ENCODE measurements at places on chromosomes 7 and 10.

- no peak for DNase-seq
Observed at GRCh38 chr10:25564351-25564750, 369.7 kb upstream of the MYO3A start.

- DNase-seq: no peak
Observed at GRCh38 chr7:94941844-94942632, 34.6 kb downstream of the PPP1R9A start.

DNA sequence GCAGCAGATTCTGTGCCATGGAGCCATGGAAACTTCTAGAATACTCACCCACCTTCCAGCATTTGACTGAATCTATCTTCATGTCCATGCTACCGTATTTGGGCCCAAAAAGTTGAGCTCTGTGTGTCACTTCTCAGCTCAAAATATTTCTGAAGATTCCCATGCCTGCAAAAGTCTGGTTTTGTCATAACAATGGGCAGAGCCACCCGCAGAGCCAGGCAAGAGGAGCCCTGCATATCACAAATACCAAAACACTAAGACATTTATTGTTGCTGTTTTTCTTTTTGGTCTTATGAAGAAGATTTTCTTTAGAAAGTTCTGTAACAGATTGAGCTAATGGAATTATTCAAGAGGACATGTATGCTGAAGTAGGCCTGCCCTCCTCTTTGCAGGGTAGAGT, 68.1 kb downstream of the PRTFDC1 start:
- DNase-seq: no peak

GRCh38 chr10:47443145-47443544, 40.8 kb downstream of the ANXA8 start:
- no peak for DNase-seq

DNA sequence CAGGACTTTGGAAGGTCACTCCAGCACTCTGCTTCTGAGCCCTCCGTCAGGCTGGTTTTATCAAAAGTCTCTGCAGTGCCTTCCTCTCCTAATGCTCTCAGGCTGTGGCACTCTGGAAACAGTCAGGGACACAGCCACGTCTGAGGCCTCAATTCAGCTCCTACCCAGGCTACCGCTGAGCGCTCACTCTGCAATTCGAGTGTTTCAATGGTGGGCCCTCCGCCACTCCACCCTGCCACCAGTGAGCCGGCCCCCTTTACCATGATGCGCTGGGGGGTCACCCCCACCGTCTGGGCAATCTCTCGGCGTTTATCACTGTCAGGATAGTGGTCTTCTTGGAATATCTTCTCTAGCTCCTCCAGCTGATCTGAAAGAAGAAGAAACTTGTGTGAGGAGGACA, 3.5 kb downstream of the NOBOX start:
- no peak for DNase-seq

- peak; percentile 74 for DNase-seq
Observed at GRCh38 chr7:100049441-100050291, at the start of gene ZSCAN21. ZSCAN21 (plus strand) TSS chr7:100049774; CDS start chr7:100057007, 7,233 bp downstream.

DNA sequence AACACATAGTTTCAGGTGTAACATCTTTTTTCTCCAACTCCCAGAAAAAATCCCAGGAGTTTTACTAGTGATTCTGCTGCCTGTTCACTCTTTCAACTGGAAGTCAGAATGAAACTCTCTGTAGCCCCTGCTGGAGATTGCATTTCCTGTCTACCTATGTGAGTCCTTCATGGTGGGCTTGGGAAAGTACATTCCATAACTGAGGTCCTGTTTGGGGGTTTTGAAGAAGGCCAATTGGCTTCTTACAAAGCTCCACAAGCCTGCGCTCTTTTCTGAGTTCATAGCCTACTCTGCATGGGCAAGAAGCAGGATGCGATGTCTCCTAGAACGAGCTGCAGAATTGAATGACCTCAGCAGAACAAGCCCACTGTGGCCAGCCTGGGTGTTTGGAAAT, 86.7 kb downstream of the LYZL2 start:
- no peak for DNase-seq

GRCh38 chr7:115306586-115306985, 384.7 kb downstream of the MDFIC start:
- DNase-seq: no peak

DNA sequence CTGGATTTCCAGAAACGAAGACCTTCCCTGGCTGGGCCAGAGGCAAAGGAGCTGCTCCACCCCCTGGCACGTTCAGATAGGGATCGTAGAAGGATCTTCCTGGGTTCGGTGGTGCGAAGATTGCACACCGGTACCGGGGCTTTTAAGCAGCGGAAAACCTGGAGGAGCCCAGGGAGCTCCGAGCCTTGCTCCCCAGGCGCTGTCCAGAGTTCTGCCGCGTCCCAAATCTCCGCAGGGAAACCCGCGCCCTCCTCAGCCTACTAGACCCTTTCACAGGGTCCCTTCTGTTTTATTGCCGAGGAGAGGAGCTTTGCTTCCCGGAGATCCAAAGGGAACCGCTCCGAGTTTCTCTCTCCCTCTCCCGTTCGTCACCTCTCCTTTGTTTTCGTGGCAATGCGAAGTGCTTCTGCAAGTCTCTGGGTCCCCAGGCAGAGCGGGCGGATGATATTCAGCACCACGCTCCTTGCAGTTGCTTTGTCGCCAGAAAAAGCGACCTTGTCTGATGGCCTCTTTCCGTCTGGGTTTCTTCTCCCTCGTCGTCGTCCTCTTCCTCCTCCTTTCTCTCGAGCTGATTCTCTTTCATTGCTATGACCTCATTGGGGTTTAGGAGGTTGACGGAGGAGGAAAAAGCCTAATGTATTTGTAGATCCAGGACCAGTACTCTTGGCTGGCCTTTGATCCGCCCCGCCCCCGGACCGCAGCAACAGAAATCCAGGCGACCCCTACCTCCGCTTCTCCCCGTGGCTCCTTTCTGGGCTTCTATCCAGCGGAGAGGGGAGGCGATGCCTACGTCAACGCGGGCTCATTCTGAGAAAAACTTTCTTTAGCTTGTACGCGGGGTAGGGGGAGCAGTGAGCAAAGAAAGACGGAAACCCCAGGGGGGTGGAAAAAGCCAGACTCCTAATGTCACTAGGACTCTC, at the start of gene TMEM196:
TSS of gene TMEM196 (minus strand) at position 777 of the 920 bp plus-strand sequence. CDS start 921 bp downstream, outside the sequence.
- DNase-seq: no peak

DNA sequence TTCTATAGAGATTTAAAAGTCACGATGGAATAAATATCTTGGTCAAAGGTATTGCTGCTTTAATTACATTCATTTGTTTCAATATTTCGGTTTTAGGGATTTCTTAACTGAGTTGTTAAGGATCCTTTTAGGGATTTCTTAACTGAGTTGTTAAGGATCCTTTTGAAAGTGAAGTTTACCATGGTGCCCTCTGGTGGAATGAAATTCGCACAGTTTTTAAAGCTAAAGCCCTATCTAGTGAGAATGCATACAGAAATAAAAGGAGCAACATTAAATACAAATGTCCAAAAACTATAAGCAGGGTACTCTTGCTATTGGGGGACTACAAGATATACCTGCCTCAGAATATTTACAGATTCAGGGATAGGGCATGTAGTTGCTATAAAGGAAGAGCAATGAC, 193.7 kb downstream of the RNLS start:
- peak; percentile 78 for DNase-seq

- DNase-seq: no peak
Observed at GRCh38 chr10:117366741-117367140, 8.5 kb downstream of the PDZD8 start.

DNA sequence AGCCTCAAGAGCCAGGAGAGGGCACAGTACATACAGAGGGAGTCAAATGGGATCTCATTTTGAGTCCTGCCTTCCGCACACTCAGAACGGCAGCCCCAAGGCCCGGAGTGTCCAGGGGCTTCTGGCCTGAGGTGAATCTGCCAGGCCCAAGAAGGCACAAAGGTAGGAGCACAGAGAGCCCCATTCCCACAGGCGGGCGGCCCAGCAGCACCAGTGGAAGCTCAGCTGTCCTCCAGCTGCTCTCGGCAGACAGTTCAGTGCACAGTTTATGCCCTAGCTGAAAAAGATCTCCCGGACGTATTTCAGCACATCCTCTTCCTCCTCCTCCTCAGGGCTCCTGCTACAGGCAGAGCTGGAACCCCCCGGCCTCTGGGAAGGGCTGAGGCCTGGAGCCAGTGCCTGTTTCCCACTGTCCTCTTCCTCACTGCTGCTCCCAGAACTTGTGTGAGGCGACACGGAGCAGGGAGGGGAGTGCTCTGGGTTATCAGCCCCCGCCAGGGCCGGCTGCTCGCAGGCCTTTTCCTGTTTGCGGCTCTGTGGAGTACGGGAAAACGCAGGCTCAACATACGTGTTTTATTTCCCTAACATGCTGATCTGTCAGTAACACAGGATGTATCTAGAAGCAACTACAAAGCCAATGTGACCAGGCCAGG, 4.0 kb downstream of the CYREN start:
- no peak for DNase-seq

GRCh38 chr7:41275255-41275654, 427.6 kb downstream of the INHBA start:
- no peak for DNase-seq

DNA sequence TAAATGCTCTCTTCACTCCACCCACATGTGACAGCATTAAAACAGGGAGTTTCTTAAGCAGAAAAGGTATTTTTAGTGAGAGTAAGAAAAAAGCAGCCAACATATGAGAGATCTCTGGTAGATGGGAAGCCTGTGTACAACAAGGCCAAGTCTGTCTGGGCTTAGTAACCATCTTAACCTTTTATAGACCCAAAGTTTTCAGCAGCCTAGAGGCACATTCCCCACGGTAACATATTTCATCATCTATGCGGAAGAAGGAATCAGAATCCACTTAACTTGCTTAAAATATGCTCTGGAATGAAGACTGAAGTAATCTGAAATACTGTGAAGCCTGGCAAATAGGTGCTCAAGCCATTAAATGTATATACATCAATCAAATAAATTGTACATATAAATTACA, 127.8 kb downstream of the RAPGEF5 start:
- DNase-seq: no peak

DNA sequence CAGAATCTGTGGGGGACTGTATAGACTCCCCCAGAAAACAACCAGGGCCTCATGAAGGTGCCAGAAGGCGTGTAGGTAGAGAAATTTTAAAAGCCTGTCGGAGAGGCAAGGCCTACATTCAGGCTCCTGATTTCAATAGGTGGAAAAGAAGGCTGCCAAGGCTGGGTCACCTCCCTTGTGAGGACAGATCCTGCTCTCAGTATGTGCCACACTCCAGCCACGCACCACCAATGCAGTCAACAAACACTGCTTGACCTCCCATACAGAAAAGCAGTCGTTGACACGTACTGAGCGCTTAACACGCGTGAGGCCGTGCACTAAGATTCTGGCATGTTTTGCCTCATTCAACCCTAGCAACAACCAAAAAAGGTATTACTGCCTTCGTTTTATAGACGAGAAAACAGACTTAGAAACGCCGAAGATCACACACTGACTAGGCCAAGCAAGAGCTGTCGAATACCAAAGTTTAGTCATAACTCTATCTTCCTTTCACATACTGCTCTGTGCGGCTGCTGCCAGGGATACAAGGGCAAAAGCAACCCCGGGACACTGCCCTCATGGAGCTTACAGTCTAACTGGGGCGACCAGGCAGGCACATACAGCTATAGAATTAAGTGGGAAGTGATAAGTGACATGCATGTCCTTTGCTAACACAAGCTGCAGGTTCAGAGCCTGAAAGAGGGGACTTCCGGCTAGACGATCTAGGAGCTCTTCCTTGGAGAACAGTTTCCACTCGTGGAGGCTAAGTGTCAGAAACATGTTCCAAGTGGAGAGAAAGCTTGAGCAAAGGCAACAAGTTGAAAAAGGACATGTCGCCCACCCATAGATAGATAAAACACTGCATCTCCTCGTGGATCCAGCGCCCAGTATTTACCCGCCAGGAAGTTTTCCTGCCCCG, 797 bp upstream of the NKX2-3 start:
- no peak for DNase-seq

DNA sequence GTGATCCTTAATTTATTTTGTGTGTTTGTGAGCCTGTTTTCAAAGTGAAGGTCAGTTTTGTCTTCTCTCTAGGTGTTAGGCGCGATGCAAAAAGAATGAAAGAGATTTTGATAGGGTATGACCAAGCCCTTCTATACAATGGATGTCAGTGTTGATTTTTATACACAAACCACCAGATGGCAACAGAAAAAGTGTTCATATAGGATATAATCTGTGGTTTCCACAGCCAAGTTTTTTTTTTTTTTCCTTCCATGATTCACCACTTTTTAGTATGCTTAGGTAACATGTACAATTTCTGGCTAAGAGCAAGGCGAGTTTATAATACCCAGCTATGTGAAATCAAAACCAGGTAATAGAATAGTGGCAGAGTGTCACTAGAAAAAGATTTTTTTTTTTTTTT, 8.1 kb downstream of the SDK1 start:
- DNase-seq: no peak

- no peak for DNase-seq
Observed at GRCh38 chr7:23334482-23335056, 35.4 kb downstream of the MALSU1 start.

DNA sequence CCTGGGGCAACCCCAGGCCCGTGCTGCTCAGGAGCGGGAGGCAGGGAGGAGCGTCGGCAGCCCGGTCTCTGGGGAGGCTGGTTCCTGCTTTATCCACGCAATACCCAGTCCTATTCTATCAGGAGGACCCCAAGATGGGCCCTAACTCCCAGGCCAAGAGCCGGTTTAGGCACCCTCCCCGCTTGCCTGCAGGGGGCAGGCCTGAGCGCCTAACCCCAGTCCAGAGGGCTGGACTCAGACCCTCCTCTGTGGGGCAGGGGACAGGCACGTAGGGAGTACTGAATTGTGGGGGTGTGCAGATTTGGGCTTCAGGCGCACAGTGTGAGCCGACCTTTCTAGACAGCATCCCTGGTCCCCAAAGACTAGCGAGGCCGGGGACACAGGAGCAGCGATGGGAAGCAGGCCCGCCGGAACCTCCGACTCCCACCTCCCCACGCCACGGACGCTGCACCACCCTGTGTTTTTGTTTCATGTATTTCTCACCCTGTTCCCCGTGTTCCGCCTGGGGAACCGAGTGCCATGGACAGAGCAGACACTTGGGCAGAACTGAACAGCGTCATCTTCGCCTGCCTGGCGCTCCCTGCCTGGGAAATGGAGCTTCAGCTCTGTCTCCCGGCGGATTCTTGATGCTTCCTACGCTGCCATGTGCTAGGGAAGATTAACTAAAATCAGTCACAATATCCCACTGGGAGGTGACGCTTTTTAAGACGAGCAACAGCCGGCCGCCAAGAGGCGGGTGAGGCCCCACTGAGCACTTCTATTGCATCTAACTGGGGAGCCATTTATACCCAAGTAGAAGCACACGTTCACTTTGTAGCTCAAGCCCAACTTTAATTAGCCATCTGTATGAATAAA, 5.3 kb downstream of the NUDT1 start:
- no peak for DNase-seq

DNA sequence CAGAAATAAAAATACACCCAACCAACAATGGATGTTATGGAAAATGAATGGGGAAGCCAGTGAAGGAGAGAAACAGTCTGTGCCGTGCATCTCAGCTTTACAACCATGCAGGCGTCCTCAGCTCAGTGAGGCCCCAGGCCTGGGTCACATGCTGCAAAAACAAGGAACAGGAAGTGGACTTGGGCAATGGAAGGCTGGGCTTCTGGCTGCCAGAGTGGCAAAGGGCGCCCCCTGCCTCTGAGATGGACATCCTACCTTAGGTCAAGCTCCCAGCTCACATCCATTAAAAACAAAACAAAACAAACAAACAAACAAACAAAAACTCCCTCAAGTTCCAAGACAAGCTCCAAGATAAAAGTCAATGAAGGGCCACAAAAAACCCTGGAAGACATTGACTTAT, 54.7 kb upstream of the AFAP1L2 start:
- DNase-seq: peak; percentile 30

- no peak for DNase-seq
Observed at GRCh38 chr7:132779164-132779563, 202.9 kb upstream of the PLXNA4 start.

- DNase-seq: peak; percentile 38
Observed at GRCh38 chr7:130150587-130150986, 54.6 kb downstream of the TMEM209 start.

- no peak for DNase-seq
Observed at GRCh38 chr7:101848208-101848951, 31.0 kb downstream of the CUX1 start.
